CD8-positive, alpha-beta memory T cell (primary cell): ENCODE measurements at places on chromosomes 5 and 9.

GRCh38 chr5:174618589-174618988, 105.8 kb upstream of the MSX2 start:
- no peak for DNase-seq

DNA sequence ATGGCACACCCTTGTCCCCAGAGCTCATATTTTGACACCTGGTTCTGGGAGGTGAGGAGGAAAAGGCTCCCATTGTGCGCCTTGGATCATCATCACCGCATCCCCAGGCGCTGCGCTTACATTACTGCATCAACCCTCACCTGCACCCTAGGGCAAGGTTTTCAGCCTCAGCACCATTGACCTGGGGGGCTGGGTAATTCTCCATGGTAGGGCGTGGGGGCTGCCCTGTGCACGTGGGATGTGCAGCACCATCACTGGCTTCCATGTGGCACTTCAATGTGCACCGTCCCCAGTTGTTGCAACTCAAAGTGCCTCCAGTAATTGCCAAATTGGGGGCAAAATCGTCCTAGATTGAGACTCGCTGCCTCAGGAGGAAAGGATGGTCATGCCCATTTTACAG, 83.6 kb downstream of the NTNG2 start:
- DNase-seq = no peak

- no peak for DNase-seq
These were observed 2.9 kb upstream of the C7 start for GRCh38 chr5:40906351-40906751.

DNA sequence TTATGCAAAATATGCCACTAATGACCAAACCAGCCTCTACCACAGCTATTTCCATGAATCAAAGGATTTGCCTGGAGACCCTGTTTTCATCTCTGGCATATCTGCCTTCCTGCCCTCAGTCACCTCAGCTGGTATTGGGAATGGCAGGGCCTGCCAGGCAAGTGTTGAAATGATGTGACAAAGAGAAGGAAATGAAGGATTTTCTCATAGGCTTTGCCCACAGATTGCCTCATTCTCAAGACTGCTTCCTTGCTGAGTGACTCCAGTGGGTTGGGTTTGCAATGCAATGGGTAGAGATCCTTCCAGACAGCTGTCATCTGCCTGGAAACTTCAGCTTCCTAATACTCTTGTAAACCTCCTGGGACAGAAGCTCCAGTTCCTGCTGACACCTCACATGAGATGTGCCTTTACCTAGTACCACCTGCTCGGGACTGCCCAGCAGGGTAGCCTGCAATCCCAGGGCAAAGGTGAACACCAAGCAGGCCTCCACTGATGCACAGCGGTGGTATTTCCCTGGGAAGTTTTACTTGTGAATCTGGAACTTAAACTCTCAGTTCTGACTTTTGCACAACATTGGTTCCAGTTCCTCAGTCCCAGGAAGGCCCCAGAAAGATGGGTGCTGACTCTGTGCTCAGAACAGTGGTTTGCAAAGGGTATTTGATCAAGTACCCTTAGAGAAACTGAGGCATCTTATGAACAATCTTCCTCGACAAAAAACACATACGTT, 64.8 kb upstream of the SLC1A1 start:
- DNase-seq = no peak

DNA sequence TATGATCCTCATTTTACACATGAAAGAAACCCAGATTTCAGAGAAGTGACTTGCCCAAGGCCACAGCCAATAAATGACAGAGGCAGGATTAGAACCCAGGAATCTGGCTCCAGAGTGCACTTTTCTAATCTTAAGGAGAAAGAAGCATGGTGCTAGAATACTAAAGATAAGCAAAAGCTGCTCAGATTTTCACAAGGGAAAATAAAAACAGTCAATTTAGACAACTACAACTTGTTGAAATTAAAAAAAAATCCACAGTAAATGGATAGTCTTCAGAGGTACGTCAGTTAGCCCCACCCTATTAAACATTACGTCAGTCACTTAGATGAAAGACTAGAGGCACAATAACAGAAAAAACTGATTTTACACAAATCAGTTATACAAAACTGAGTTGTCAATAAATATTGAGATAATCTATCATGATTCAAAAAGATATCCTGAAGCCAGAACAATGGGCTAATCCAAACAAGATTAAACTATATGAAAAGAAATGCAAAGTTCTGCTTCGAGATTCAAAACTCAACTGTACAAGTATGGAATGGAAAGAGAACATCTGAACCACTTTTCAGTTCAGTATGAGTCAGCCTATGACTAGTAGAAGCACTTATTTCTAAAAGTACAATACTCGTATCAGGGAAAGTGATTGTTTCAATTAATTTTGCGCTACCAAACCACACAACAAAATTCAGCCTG, 9.3 kb downstream of the TMEM245 start:
- DNase-seq = no peak
